ENCODE measurements at places on chromosomes 5 and 9.

- DNase-seq, result no peak
Measured at GRCh38 chr9:97726716-97727115, 29.6 kb upstream of the XPA start.

DNA sequence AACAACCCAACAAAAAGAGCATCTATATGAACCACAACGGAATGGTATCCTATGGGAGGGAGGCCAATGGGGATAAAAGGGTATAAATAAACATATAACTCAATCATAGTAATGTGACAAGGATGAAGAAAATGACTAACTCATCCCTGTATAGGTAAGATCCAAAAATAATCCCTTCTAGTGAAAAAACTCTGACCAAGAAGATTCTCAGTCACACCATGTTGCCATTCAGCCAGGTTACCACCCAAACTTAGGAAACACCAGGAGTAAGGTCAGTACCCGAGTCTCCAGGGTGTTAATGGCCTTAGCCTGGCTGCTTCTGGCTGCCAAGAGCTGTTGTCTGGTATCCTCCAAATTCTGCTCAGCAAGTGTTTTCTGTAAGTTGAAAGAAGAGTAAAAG lies 32.8 kb downstream of the GOLGA1 start:
- no peak for DNase-seq

DNA sequence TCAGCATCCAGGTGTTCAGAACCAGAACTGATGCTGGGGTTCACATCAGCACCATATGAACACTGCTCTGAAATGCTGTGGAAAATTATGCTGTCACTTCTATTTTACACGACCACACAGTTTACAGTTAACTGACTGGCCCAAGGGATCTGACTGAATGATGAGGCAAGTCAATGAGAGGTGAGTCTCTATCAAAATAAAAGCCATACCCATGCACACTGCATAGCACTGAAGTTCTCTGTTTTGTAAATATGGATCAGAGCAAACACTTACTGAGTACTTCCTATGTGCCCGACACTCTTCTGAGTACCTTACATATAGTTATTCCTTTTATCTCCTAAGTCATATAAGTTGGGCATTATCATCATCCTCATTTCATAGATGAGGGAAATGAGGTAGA lies 122.8 kb downstream of the TARS1 start:
- no peak for DNase-seq

GRCh38 chr5:115366223-115366622 lies 69.8 kb upstream of the CCDC112 start:
- DNase-seq, result peak; percentile 68

GRCh38 chr9:33914887-33915628 lies 98.1 kb downstream of the UBE2R2 start:
- DNase-seq, result no peak

DNA sequence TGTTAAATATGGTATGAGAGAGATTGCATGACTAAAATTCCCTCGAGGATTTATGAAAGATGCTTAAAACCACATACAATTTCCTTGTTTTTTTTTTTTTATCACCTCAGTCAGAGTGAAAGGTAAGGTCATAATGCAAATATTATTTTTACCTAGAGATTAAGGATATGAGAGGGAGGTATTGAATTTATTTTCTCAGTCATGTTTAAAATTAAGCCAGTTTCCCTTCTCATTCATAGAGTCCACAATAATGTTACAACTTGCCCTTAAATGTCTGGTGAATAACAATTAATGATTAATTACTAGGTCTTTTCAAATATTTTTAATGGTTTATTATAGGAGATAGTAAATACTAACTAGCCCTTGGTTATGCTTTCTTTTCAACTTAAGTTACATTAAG lies 144.9 kb upstream of the HAPLN1 start:
- DNase-seq, result no peak

- DNase-seq, result no peak
Measured at GRCh38 chr5:143033535-143034250, 263.5 kb downstream of the ARHGAP26 start.

GRCh38 chr9:13900449-13900848 lies 413.5 kb downstream of the NFIB start:
- DNase-seq, result no peak

GRCh38 chr5:131677115-131677514 lies 42.1 kb upstream of the RAPGEF6 start:
- no peak for DNase-seq

DNA sequence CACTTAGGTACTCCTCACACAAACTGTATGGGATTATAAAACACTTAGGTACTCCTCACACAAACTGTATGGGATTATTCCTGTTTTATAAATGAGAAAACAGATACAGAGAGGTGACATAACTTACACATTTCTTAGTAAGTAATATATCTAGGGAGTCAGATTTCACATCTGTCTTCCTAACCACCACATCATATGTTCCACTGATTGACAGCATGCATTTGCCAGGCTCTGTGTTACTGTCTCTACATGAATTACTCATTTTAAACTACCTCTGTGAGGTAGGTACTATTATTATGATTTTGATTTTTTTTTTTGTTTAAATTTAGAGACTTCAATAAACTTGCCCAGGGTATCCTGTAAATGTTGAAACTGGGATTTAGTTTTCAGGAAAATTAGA lies 232.7 kb downstream of the CCDC171 start:
- DNase-seq, result no peak

- no peak for DNase-seq
Measured at GRCh38 chr9:137670391-137671195, 51.8 kb downstream of the EHMT1 start.

- no peak for DNase-seq
Measured at GRCh38 chr5:104345222-104346016, 782.8 kb upstream of the NUDT12 start.

DNA sequence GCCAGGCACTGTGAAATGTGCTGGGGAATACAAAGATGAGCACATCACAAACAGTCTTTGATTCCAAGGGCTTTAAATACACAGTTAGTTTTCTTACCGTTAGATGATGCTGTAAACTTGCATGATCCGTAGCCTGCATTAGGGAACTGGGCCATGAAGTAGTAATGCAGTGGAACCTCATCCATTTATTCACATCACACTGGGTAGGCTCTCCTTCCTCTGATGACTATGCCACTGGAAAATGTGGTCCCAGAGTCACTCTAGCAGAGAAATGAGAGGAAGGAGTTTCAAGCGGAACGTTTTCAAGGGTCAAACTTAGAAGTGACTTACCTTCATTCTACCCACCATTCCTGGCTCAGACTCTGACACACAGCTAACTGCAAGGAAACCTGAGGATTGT lies 26.4 kb downstream of the ZFAND5 start:
- no peak for DNase-seq

- DNase-seq, result no peak
Measured at GRCh38 chr5:141522301-141522700, 33.4 kb downstream of the PCDHGC5 start.

DNA sequence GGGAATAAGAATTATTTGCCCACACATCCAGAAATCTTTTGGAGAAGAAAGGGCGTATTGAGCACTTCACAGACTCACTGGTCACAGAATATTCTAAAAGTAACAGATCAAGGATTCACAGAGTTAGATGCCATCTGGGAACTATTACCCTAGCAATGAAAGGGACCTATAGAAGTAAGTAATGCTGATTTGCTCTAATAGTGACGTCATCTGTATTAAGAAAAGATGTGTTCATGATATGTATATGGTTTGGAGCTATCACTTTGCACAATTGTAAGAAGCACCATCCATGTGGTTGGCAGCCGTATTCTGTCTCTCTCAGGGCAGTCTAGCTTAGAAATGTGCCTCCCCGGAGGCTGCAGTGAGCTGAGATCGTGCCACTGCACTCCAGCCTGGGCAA lies 52.8 kb upstream of the SV2C start:
- no peak for DNase-seq

- no peak for DNase-seq
Measured at GRCh38 chr5:153517241-153517611, 26.8 kb downstream of the GRIA1 start.

DNA sequence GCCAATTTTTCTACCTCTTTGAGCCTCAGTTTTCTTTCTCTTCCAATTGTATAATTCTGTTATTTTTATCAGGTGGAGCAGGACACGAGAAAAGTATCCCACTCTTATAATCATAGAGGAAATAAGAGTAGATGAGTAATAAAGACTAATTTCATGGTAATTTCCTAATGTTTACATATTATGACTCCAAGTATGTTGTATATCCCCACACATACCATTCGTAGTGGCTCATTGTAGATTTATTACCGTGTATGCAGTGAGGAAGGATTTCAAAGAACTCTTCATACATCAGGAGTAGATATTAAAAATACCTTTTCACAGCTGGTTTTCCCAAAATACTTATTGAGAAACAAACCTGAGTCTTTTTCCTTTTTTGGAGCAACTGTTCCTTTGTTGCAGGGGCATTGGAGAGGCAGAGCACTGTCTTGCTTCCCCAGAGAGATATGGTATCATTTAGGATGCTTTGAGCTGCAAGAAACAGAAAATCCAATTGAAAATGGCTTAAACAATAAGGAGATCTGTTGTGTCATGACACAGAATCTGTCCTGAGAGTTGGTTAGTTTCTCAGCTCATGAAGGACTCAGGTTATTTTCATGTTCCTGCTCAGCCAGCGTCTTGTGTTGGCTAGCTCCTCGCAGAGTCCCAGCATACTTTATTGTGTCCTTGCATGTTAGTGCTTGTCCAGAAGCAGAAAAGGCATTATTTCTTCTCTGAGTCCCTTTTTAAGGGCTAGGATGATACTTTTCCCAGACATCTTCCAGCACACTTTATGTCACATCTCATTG lies 291.2 kb downstream of the ARHGAP26 start:
- DNase-seq, result no peak

- no peak for DNase-seq
Measured at GRCh38 chr5:14256756-14257393, 113.7 kb downstream of the TRIO start.

DNA sequence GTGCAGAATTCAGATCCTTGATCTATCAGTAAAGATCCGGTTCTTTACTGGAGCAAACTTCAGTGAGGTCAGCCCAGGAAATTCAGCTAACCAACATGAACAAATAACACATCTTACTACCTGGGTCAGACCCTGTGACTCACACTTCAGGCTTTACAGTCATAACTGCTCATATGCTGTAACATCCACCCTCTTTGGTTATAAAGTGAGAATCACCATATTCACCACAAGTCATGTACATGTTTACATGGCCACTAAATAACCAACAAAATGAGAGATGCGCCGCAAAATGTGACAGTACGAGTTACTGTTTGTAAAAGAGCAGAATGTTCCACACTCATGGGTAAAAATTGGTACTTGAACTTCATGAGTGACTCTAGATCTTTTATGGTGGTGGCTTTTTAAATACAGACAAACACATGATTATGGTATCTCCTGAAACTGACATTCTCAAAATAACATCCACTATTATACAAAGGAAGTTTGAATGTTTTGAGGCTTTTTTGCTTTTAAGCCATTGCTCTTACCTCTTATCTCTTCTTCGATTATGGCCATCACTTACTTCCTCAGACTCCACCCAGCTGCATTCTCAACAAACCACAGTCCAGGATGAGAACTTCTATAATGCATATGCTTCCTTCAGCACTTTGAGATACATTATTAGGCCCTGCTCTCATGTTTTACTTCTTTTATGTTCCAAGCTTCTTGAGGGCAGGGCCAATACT lies 516.6 kb downstream of the RAB3C start:
- no peak for DNase-seq

GRCh38 chr5:141716468-141716867 lies 34.4 kb upstream of the ARAP3 start:
- no peak for DNase-seq

DNA sequence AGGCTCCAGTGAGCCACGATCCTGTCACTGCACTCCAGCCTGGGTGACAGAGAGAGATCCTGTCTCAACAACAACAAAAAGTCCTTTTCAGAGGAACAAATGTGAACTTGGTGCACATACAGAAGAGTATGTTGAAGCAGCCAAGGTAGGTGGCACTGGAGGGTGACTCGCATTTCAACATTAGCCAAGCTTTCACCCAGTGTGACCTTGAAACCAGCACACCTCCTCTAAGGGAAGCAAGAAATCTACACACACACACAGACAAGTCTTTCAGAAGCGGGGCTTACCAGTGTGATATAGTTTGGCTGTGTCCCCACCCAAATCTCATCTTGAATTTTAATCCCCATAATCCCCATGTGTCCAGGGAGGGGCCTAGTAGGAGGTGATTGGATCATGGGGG lies 225.2 kb downstream of the SEMA5A start:
- no peak for DNase-seq

DNA sequence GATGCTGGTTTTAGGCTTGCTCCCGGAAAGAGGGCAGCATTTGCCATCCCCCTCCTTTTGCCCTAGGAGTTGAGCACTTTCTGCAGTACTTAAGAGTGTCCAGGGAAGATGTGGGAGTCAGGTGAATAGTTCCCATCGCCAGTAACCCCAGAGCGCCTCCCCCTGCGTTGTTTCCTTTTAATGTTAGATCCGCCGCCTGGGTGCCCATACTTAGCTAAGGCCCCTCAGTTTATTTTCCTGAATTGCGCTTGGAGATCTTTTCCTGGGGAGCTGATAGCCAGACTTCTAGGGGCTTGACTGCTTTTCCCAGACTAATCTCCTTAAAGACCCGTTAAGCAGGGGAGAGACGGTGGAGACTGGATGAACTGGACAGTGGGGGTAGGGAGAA lies 377 bp upstream of the PCDHAC2 start:
- DNase-seq, result no peak

GRCh38 chr5:174849426-174849825 lies 125.0 kb downstream of the MSX2 start:
- DNase-seq, result no peak

GRCh38 chr5:157549954-157550549 lies 25.5 kb downstream of the ADAM19 start:
- no peak for DNase-seq

GRCh38 chr9:20823051-20823450 lies 139.0 kb downstream of the FOCAD start:
- DNase-seq, result no peak

- DNase-seq, result no peak
Measured at GRCh38 chr9:109799792-109800191, 19.8 kb downstream of the PALM2AKAP2 start.

DNA sequence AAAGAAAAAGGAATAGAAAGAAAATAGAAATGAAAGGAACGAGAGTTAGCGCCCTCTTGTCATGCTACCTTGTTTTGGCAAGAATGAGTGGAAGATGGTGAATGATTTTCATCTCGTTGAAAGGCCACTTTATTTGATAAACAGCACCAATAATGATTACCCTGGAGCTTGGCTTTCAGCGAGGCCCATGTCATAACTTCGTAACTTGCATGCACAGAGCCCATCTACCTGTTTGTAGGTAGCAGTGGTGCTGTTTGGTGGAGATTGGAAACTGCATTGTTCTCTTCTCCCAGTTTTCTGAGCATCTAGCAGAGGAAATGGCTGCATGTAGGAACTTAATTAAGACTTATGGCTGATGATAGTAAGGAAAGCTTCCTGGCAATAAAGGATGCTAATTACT lies 59.3 kb downstream of the NPR3 start:
- DNase-seq, result no peak

- no peak for DNase-seq
Measured at GRCh38 chr5:154285661-154286408, 95.3 kb downstream of the GALNT10 start.

DNA sequence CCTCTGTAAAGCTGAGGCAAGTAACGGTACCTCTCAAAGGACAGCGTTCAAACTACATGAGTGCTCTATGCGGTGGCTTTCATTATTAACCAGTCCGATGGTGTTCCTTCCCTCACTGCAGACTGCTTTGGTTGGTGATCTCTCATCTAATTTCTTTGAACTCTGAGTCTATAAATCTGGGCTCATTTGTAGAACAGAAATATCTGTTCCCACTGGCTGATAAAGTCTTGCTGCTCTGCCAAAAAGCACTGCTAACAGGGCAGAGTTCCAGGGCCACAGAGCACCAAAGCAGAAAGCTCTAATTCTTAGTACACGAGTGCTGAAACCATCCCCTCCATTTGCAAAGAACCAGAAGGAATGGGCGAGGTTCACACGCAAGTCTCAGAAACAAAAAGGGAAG lies 81.9 kb downstream of the MED27 start:
- DNase-seq, result no peak

All from right hindlimb (tissue), 1 donor.